NCI-H146 (cell line): ENCODE measurements at places on chromosomes 5 and 9.

- DNase-seq = no peak
Observed at GRCh38 chr5:132556153-132556762, 519 bp upstream of the RAD50 start.

DNA sequence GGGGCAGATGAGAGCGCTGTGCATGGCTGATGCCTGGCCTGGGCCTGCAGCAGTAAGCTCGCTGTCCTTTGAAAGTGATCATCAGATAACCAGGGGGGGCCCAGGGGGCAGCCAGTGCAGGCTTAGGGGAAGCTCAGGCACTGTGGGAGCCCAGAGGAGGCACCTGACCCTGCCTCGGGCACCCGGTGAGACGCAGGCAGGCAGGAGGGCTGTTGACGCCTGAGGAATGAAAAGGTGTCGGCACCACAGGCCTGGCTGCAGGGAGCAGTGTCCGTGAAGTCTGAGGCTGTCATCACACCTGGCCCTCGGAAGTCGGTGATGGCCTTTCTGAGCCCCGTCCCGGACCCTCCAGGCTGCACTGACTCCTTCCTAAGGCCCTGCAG is 84.6 kb downstream of the RXRA start:
- no peak for DNase-seq

- DNase-seq = peak; percentile 69
Observed at GRCh38 chr5:177500685-177501522, 3.5 kb upstream of the PDLIM7 start.

DNA sequence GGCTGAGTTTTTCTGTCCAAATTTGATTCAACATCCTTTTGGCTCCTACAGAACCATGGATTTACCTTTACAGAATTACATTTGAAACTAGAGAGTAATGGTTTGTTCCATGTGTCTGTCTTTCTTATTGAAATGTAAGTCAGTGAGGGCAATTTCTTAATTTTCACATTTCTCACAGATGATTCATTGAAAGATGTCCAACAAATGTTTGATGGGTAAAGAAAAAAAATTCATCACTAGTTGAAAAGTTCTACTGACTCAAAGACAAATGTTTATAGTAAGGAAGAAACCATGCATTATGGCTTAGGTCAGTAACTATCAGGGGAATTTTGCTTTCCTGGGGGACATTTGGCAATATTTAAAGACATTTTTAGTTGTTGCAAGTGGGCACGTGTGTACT is 131.6 kb upstream of the TRPM3 start:
- DNase-seq = no peak

DNA sequence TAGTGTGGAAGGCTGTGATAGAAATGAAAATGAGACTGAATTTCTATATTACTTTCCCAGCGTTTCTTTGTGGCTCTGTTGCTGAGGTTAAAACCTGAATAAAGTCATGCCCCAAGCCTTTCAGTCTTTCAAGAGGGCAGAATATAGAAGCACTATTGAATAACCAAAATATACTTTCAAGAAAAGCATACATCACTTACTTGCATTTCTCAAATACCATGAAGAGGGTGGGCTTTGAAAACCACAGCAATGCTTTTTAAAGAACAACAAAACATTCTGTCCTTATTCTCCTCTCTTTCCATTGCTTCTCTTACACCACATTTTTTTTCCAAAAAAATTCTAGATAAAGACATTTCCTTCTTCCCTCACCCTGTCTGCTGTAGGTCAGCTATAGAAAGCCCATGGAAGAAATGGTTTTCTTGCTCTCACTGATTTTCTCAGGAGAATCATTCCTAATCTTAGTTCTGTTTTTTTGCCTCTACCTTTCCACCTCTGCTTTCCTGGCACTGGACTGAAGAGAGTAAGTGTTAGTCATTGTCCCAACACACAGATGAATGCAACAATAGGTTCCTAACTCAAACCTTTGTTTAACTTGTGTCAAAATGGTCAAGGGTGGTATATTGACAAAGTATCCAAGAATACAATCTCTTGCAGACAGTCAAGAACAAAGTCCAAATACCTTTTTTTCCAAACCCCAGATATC is 51.6 kb downstream of the NUDT12 start:
- no peak for DNase-seq

- DNase-seq = no peak
Observed at GRCh38 chr5:15776346-15776745, 276.4 kb downstream of the FBXL7 start.

DNA sequence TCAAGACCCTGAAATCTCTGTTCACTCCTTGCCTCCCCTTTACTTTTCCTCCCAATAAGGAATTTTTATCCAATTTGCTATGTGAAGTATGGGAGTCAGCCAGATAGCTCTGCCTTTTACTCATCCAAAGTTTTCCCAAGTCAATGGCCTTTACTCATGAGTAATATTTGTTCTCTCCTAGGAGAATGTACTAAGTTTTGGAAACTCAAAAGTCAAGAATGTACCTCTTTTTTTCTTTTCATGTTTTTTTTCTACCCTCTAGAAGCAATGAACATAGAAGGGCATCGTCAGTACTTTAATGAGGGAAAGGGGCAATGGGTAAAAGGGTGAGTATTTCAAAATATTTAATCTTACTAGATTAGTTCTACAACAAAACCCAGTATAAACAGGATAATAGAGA is 140.2 kb upstream of the SGCD start:
- DNase-seq = no peak

DNA sequence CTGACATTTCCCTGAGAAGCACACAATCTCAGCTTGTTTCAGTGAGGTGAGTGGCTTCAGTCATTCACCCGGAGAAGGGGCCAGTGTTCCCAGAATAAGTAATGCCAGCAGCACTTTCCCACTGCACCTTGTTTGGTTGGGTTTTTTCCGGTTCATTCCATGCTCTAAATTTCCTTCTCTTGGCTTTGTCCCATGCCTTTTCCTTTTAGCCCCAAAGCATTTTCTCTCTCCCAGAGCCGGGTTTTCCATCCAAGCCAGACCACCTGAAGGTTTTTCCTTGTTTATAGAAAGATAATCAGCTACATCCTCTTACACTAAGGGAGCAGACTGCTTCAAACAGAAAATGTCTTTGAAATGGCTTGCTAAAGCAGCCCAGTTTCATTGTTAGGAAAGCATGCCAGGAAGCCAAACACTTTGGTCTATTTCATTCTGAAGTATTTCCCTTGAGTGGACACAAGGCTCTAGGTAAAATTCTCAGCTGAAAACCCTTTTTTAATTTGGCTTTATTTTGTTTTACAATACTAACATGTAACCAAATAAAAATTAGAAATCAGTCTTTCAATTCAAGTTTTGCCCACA is 501.6 kb downstream of the DTWD2 start:
- DNase-seq = no peak

GRCh38 chr5:163642904-163643303 is 137.5 kb downstream of the MAT2B start:
- DNase-seq = no peak

DNA sequence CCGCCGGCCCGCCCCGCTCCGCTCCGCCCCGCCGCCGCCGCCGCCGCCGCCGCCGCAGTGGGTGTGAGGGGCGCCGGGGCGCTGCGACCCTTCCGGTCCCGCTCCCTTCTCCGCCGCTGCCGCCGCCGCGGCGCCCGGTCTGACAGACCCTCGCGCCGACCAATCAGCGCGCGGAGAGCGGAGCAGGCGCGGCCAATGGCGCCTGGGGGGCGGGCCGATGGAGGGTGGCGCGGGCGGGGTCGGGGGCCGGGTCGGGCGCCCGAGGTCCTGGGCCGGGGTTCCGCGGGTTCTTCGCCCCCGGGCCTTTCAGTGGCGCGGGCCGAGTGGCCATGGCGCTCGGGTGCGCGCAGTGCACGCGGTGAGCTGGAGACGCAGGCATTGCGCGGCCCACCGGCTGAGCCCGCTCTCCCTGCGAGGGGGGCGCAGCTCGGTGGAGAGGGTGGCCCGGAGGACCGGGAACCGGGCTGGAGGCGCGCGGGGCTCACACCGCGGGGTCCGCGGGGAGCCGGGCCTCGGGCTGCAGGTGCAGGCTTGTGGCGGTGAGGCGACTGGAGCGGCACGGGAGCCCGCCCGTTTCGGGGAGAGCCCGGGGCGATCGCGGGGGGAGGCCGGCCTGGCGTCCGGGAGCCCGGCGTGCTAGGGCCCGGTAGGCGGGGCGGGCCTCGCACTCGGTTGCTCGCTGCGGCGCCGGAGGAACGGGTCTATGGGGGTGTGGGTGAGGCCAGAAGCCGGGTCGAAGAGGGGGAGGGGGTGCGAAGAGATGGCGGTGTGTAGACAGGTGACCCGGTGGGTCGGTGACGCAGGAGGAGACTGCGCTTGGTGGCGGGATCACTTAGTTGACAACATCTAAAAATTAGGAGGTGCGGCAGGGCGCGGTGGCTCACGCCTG is at the start of gene MAPK9:
MAPK9 (minus strand) TSS at position 141 of the 889 bp plus-strand sequence. CDS start 11,522 bp downstream, outside the sequence.
- peak; percentile 77 for DNase-seq

GRCh38 chr5:143678148-143678905 is 133.6 kb upstream of the HMHB1 start:
- DNase-seq = no peak

GRCh38 chr9:87445646-87446045 is 52.0 kb upstream of the DAPK1 start:
- DNase-seq = no peak

- no peak for DNase-seq
Observed at GRCh38 chr5:60184606-60185005, 291.1 kb upstream of the PDE4D start.

DNA sequence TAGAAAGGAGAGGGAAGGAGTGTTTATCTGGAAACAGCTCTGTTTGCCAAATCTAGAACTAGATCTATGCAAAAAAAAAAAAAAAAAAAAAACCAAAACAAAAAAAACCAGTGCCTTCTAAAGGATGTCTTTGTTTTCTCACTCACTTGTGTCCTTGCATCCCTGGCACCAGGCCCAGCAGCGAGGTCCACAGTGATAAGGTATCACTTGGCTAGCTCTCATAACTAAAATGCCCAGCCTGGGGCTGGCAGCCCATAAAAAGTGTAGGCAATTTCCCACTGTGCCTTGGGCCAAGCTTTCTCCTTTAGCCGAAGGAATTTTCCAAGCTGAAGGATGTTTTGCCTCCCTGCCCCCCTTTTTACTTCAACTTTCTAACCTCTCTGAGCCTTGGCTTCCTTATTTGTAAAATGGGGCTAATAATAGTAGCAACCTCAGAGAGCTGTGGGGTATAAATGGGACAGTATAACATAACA is 20.8 kb downstream of the RGS3 start:
- no peak for DNase-seq

GRCh38 chr5:75265731-75266130 is 29.1 kb upstream of the ANKRD31 start:
- DNase-seq = peak; percentile 4

- DNase-seq = no peak
Observed at GRCh38 chr5:108747774-108748400, at the start of gene FER. Gene FER (plus strand): TSS chr5:108747897. CDS start chr5:108798183, 50,286 bp downstream.

DNA sequence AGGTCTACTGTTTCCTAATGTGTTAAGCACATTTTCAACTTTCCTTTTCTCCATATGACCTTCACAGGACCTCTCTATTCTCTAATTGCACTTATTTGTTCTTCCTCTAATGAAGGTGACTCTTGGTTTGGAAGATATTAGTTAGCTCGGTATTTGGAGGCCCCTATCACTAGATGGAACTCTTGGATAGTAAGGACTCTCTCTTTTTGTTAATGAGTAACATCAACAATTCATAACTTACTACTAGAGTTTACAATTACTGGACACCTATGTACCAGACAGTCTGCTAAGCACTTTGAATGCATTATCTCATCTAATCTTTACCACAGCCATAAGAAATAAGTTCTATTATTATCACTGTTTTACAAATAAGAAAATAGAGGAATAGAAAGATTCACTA is 23.4 kb upstream of the PAM start:
- no peak for DNase-seq

DNA sequence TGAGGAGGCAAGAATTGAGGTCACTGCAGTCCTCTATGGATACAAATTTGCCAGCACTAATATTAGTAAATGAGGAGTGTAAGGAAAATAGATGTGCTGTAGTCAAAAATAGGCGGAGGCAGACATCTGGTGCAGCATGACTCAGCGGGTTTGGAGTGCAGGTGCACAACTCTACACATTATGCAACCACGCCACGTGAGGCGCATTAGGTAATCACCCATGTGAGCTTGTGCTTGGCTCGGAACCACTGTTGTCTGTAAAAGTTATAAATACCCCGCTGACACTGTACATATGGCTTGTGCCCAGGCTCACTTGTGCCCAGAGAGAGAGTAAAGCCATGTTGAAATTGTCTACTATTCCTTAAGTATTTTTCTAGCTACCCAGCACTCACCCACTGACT is 623.5 kb upstream of the NUDT12 start:
- no peak for DNase-seq

GRCh38 chr9:70297141-70297540 is 38.4 kb downstream of the SMC5 start:
- no peak for DNase-seq

GRCh38 chr9:127263664-127264063 is 910 bp upstream of the GARNL3 start:
- no peak for DNase-seq

DNA sequence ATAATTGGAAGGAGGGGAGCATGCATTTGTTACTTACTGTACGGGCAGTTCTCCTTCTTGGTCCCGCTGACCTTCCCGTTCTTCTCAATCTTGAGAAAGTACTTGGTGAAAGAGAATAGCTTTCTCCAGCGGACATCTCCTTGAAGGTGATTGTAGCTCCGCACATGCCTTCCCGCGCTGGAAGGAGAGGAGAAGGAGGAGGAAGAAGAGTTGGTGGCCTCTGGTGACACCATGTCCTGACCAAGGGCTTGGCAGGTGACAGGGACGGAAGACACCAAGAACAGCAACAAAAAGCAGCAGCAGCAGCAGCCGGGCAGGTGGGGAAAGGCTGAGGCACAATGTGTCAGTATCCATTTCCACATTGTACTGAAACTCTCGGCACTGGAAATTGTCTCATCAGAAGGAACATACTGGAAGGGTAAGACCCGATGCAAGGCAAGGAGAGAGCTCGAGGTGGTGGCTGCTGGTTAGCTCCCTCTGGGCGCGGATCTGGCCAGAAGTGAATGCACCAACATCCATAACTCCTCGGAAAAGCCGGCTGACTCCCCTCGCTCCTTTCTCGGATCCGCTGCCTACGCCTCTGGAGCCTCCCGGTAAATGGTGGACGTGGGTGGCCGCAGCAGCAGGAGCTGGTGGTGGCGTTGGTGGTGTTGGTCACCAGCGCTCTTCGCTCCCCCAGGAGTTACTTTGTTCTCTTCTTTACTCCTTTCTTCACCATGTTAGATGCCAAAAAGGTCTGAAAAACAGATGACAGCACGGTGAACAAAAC is 715 bp downstream of the FGF10 start:
- no peak for DNase-seq

- DNase-seq = no peak
Observed at GRCh38 chr9:73743826-73744225, 592.2 kb downstream of the ANXA1 start.

DNA sequence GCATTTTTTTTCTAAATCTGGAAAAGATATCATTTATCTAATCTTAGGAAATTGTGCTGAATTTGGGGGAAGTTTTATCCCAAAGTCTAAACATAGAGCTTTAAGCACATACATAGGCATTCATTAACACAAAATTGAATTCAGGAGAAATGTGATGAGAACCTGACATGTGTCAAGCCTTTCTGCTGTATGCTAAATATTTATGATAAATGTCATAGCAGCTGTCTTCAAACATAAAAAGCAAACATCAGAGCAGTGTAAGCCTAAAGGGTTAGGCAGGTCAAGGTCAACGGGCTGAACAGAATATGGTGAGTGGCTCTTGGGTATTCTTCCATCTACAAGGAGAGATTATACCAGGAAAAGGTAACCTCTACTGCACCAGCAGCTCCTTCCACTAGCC is 737.2 kb upstream of the ZNF608 start:
- no peak for DNase-seq
